ENCODE measurements at places on chromosomes 16 and 17. TPM values are rescaled to one million over a fixed set of nuclear protein-coding genes. Genes with fewer than 3 reads are reported as not detected.
A peak's percentile ranks its signal among the peaks of the same experiment; 100 is the strongest.

DNA sequence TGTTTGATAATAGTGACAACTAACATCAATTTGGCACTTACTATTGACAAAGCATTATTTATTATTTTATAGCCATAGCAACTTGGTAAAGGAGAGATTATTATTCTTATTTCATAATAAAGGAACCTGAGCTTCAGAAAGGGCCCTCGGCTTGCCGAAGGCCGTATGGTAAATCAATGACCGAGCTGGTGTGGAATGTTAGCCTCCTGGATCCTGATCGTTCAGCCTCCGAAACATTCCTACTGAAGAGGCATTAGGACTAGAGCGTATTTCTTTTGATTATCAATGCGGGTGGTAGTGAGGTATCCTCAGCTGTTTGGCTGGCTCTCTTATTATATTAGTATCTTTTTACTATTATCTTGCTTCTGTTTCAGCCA is 199.3 kb upstream of the TBX2 start:
- no peak for DNase-seq

DNA sequence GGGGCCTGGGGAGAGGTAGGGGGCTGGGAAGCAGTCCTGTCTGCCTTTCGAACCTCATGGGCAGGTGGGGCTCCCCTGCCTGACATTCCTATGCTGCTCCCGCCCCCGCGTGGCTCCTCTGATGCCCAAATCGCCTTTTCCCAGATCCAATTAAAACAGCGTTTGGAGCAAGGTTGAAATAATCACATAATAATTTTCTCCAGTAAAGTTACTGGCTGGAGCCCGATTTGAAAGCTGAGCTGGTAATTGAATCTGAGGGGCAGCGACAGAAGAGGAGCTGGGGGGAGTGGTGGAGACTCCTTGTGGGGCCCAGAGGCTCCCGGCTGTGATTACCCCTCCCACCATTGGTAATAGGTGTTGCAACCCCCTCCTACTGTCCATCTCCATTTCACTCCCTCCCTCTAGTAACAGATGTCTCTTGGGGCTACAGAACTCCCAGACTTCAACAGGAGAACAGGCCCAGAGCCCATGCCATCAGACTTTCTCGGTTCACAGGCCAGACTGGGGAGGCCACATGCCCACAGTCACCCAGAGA is 38.9 kb upstream of the C1QL1 start:
- DNase-seq: no peak

- DNase-seq: no peak
These were observed 50.0 kb downstream of the NXN start for GRCh38 chr17:929586-929985.

The RNF166 gene
- total RNA-seq: 46.4 TPM

The CAPNS2 gene
- total RNA-seq: not detected

DNA sequence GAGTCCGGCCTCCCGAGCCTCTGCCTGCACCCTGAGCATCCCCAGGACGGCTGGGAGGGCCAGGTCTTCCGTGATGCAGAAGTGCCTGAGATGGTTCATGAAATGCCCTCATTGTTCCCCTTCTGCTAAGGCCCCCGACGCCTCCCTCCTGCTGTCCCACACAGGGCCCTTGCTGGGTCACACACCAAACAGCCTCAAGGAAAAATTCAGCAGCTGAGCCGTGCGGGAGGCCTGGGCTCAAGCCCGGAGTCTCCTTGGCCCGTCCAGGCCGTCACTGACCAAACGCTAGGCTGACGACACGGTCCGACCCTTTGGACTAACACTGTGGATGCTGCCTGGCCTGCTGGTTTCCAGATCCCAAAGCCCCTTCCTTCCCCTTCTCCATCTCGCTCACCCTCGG is 90.2 kb downstream of the RTN4RL1 start:
- DNase-seq: no peak

GRCh38 chr17:4769628-4770027 is 2.1 kb upstream of the TM4SF5 start:
- no peak for DNase-seq

- DNase-seq: peak; percentile 38
These were observed 17.5 kb upstream of the TNFRSF13B start for GRCh38 chr17:16989230-16989952.

The KRTAP1-5 gene
- not detected for total RNA-seq

- no peak for DNase-seq
These were observed 363.5 kb downstream of the GRIN2A start for GRCh38 chr16:9818702-9819101.

The SLFN12 gene
- 10.0 TPM for total RNA-seq

DNA sequence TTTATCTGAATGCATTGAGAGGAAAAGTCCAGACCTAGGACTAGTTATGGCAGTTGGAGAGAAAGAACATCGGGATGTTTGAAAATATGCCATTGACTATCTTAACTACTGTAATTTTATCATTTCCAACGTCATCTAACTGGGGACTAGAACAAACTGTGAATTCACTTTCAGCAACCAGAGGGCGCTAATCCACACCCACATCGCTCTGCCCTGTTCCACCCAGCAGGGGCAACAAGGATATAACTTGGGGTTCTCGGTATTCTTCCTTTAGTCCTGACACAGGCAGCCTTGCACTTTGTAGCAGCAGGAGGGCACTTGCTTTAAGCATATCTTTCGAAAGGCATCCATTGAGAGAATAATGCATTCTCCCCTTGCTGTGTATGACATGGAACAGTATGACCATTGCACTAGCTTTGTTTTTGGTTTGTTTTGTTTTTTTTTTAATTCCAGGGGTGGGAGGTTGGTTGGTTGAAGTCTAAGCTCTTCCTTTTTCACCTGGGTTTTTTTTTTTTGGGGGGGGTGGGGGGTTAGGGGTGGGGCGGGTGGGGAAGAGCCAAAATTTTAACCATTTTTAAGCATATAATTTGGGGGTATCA is 31.5 kb downstream of the SIAH1 start:
- DNase-seq: peak; percentile 77

GRCh38 chr17:50331085-50331791 is 14.7 kb upstream of the XYLT2 start:
- peak; percentile 63 for DNase-seq

The COG8 gene
- total RNA-seq: 25.4 TPM

GRCh38 chr16:88805887-88806393 is 2.4 kb downstream of the CDT1 start:
- no peak for DNase-seq

GRCh38 chr16:57412584-57412983 is 8.0 kb downstream of the CCL17 start:
- DNase-seq: no peak

Measured in activated CD4-positive, alpha-beta memory T cell treated with anti-CD3 and anti-CD28 coated beads for 36 hours (primary cell).